ENCODE measurements at places on chromosomes 1 and 21.
A peak's percentile ranks its signal among the peaks of the same experiment; 100 is the strongest.

DNA sequence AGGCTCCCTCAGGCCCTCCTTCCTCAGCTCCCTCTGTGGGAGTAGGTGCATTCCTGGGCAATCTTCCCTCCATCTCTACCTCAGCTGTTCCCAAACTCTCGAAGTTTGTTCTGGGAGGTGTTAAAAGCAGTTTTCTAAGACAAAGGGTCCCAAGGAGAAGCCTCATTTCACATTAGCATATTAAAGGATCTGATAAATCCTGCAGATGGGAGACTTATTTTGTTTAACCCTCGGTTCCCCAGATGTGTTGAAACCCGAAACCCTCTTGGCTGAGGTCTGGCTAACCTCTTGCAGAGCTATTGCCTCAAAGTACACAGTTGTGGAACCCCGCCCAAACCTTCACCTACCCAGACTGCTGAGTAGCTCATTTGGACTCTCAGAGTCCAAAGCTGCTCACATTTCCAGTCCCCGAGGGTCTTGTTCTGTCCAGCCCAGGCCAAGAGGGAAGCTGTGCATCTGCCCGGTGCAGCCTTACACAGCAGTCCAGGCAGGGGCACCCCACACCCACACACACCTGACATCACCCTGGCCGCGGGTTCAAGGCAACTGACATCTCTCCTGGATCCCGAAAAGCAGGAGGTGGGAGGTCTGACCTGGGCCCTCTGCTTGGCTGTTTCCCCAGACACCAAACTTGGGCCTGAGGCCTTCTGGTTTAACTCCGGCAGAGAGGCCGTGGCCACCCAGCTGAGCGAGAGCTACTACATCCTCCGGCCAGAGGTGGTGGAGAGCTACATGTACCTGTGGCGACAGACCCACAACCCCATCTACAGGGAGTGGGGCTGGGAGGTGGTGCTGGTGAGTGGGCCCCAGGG, 19.5 kb upstream of the SELENON start:
- DNase-seq: no peak

DNA sequence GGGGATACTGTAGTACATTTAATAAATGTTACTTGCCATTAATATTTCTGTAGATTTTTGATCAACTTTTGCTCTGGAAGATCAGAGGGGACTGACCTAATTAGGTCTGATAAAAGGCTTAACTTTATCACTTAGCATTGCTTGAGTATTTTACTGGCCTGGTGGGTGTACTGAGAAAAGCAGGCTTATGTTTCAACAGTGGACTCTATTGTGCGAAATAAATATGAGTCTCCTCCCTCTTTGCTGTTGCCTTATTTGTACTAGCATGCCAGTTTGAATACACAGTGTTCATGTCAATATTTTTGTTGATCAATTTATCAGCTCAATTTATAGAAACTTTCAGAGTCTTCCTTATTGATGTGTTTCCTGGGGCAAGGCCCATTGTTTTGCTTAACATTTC, 49.1 kb downstream of the EBNA1BP2 start:
- no peak for DNase-seq

- no peak for DNase-seq
Observed at GRCh38 chr1:51669816-51670215, 52.9 kb downstream of the OSBPL9 start.

- no peak for DNase-seq
Observed at GRCh38 chr1:155858800-155859233, 550 bp upstream of the SYT11 start.

GRCh38 chr1:53001128-53001527, 60.9 kb upstream of the PODN start:
- peak; percentile 16 for DNase-seq

DNA sequence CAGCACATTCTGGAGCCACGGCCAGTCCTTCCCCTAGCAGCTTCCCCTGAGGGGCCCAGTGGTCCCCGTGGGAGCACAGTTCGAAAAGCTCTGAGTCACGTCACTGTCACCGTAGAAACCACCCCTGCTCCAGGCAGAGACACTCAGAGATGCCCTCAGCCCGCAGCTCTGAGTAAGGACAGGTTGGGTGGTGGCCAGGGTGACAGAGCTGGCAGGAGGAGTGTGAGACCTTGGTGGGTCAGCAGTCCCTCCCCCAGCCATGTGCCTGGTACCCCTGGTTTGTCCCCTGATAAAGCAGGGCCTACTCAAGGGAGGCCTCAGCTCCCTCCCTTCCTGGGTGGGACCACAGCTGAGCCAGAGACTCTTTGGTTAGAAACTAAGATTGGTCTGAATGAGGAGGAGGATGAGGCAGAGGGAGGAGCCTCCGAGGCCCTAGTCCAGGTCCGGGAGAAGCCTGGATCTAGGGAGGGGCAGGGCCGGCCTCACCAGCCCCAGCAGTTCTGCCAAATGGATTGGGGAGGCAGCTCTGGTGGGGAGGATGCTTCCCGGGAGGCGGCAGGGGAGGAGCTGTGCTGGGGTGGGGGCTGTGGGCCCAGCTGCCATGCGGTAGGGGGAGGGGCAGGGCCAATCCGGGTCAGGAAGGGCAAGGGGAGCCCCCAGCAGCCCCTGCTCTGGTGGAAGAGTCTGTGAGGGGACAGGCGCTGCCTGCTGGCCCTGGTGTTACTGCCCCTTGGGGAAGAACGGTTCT, 55.2 kb downstream of the SLC9A1 start:
- peak; percentile 77 for DNase-seq

DNA sequence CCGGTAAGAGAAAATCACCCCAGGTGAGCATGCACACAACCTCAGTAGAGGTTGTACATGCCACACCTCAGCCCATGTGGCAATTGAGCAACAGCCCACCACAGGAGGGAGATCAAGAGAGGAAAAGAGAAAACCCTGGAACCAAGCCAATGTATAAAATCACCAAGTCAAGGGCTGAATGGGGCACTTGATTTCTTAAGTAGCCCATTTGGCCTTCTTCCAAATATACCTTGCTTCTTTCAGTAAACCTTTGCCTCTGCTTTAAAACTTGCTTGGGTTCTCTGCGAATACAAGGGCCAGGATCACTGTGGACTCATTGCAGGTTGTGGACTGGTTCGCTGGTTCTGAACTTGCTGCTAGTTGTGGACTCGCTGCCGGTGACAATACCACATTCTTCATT, 1814.0 kb downstream of the PLA2G4A start:
- DNase-seq: no peak

GRCh38 chr1:2400950-2401649, 9.5 kb downstream of the RER1 start:
- DNase-seq: no peak

DNA sequence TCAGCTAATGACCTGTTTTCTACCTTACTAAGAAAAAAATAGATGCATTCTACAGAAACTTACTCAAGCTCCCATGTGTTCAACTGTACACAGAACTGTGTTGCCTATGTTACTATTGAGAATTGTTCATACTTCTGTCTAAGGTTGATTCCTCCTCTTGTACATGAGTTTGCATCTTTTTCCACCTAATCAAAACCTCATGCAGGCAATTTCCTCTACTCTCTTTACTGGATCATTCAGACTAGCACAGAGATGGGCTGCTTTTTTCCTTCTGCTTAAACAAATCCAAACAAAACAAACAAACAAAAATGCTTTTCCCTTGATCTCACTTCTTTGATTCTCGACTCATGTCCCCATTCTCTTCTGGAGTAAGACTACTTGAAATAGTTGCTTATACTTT, 58.8 kb upstream of the PTGFR start:
- no peak for DNase-seq

GRCh38 chr1:3892748-3893147, 7.3 kb downstream of the C1orf174 start:
- no peak for DNase-seq

GRCh38 chr21:31509194-31510017, 150.1 kb upstream of the SOD1 start:
- DNase-seq: no peak

DNA sequence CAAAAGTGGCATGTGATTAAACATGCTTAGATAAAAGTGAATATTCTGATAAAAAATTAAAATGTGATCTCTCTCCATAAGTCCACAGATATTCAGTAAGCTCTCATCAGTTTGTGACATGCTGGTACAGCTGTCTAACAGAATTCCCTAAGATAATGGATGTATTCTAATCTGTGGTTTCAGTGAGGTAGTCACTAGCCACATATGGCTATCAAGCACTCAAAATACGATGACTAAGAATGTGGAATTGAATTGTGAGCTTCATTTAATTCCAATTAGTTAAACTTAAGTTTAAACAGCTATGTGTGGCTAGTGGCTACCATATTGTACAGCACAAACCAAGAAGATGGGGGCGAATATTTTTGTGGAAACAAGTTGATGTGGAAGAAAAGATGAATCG, 4.1 kb upstream of the REG4 start:
- DNase-seq: no peak

DNA sequence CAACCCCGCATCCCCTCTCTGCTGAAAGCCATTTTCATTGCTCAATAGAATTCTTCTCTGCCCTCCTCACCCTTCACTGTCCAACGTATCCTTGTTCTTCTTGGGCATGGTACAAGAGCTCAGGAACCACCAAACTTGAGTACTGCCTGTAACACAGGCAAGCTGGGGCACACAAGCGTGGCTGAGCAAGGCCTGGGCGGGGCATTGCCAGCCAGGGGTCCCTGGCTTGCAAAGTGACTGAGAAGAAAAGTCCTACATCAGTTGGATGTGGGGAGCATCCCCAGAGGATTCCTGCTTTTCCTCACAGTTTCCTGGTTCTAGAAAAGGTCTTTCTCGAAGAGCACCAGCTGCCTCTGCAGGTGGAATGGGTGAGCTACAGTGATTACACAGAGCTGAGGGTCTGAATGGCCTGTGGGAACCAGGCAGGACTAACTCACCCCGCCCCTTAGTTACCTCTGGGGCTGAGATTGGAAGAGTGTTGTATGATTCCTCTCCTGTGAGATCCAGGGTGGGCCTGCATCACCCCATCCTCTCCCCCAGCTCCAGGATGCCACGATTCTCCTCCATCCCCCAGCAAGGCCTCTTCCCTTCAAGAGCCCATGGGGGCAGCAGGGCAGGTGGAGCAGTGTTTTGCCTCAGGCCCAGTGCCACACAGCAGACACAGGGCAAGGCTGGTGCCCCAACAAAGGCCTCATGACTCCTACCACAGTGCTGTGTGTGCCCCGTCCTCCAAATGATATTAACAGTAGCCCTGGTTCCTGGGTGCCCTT, 121.9 kb downstream of the MATN1 start:
- DNase-seq: no peak

DNA sequence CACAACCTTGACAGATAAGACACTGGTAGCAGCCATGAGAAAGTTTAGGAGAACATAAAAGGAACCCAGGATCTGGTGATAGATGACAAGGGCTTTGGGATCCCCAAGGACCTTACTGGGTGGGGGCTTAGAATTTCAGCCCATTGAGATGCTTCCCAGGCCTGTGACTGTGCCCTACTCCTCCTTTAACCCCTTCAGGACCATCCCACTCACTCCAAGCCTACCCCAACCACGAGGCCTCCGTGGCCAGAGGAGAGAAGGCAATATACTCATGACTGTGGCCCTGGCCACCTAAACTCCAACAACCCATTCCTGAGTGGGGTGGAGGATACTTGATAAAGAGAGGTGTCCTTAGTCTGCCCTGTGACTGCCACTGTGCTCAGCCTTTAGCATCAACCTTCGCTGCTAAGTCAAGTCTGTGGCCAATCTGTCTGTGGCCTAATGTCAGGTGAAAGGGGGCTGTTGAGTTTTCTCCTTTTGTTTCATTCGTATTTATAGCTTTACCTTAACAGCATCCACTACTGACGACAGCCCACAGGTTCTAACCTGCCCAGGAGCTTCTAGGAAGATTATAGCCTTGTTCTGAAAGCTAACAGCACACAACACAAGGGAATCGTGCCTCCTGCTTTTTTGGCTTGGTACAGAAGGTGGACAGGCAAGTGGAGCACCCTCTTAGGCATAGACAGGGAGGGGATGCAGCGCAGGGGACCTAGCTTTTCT, 16.9 kb upstream of the BCAR3 start:
- DNase-seq: no peak

GRCh38 chr1:43214501-43215444, 42.6 kb downstream of the CFAP57 start:
- DNase-seq: no peak

DNA sequence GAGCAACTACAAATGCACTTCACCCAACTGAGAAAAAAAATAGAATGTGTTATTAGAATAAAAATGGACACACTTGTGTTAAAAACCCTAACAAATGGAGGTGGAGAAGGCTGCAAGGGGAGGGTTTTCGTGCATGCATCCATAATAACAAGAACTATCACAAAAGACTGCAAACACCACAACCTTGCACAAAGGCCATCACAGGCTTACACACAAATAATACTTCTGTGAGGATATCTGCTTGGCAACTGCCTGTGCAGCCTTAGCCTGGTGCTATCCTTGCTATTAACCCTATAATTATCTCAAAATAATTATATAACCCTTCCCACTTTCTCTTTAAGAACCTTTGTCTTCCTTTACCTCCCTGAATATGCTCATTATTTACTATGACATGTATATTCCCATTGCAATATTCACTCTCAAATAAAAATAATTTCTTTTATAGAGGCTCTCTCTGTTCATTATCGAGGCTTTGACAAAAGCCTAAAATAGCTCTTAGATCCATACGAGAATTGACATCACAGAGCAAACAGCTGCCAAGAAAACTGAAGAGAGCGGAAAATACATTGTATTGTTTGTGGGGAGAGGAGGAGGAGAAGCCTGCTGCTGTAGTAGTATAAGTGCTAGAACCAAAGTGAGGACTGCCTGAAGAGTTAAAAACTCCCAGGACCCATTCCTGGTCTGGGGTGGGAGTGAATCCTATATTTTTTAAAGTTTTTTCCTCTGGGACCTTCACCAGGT, 1768.7 kb downstream of the BRINP3 start:
- DNase-seq: no peak

- DNase-seq: no peak
Observed at GRCh38 chr21:42036313-42036712, 26.2 kb upstream of the ZBTB21 start.

GRCh38 chr1:161404051-161404597, 36.4 kb upstream of the CFAP126 start:
- peak; percentile 59 for DNase-seq

DNA sequence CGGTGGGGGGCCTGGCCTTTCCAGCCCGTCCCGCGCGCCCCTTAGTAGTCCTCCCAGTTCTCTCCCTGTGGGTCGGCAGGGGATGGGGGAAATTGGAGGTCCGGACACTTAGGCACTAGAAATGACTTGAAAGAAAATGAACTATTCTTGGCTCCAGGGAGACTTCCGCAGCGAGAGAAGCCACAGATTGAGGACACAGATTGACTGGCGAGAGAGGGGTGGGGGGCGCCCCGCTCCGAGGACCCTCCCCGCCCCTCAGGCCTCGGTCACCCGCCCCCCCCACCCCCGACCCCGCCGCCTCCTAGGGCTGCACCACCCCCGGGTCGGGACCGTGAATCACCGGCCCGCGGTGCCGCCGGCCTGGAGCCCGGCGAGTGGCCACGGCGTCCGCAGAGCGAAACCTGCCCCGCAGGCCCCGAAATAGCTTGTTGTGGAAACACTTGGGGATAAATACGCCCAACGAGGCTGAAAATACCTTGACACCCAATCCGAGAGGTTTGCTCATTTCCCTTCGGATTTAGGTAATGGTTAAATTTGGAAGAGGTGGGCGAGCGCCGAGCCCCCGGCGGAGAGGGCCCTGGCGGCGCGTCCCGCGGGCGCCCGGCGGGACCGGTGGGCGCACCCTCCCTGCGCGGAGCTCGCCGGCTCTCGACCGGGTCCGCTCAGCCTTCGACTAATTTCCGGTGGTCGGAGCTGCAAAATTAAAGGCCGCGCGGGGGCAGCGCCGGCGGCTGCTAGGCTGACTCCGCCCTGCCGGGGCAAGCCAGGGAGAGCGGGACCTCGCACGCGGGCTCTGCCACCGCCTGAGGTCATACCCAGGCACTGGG, at the start of gene GFI1:
TSS of gene GFI1 (minus strand) at position 675 of the 827 bp plus-strand sequence. CDS start 3,438 bp downstream, outside the sequence.
- peak; percentile 85 for DNase-seq

GRCh38 chr1:115156826-115157468, 67.6 kb upstream of the TSPAN2 start:
- DNase-seq: no peak

GRCh38 chr1:98704474-98704873, 43.0 kb downstream of the SNX7 start:
- DNase-seq: no peak

Measured in Kasumi-1 (cell line).